ENCODE measurements at places on chromosomes 7 and 10.

GRCh38 chr7:157544226-157544625 is 207.4 kb downstream of the DNAJB6 start:
- no peak for DNase-seq

DNA sequence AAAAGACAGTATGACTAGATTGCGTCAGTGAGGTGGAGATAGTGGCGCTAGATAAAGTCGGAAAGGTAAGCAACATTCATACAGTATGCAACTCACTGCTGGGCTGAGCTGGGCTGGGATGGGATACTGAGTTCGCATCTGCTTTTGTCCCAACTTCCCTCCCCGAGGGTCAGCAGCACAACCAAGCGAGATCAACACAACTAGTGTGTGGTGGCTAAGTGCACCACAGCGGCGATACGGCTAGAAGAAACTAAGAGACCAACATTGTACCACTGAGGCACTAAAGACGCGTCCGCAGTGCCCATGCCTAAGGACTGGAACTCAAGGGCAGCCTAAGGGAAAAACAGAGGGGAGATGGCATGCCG is 467 bp downstream of the EXOSC1 start:
- no peak for DNase-seq

- no peak for DNase-seq
These were observed 10.5 kb upstream of the COMMD3 start for GRCh38 chr10:22305721-22306120.

DNA sequence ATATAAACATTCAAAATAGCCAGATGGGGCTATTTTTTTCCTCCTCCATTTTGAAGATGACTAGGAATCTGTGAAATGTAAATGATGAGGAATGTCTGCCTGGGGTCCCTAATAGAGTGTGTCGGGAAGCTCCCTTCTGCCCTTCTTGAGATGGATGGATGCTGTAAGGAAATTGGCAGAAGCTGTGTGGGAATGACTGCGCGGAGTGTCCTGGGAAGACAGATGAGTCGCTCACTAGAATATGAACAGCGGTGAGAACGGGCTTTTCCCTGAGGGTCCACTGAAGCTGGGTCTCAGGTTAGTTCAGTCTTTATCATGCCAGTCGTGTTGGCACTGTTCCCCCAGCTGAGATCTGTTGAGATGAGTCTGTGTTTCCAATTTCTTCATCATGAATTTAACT is 75.1 kb upstream of the PLPP4 start:
- DNase-seq: no peak

DNA sequence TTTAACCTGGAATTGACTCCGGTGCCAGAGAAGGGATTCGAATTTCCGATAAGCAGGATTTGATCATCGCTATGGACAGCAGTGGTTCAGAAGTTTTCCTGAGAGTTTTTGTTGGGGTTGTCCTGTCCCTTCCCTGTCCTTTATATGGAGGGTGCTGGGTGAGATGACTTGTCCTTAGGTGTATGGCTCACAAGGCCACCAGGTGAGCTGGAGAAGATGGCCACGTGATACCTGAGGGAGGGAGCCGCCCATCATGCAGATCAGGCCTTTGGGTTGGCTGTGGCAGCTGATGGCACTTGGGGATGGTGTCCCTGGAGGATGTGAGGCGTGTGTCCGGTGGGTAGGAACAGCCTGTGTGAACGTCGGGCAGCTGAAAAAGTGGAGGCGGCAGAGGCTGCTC is 187.7 kb downstream of the PTPN20 start:
- DNase-seq: no peak

- no peak for DNase-seq
These were observed 44.2 kb upstream of the TES start for GRCh38 chr7:116166156-116166555.

GRCh38 chr10:7192831-7193361 is 217.9 kb downstream of the SFMBT2 start:
- DNase-seq: peak; percentile 88

GRCh38 chr10:104303594-104304355 is 34.5 kb downstream of the ITPRIP start:
- DNase-seq: peak; percentile 71

- DNase-seq: no peak
These were observed 55.9 kb upstream of the AHR start for GRCh38 chr7:17242504-17242903.

- no peak for DNase-seq
These were observed 274.6 kb downstream of the KCND2 start for GRCh38 chr7:120547605-120548004.
